NCI-H1048 (cell line): ENCODE measurements at places on chromosomes 6 and 20.

- DNase-seq = no peak
Observed at GRCh38 chr6:57017069-57017468, 29.4 kb upstream of the KIAA1586 start.

GRCh38 chr20:258963-259362 lies 1.4 kb downstream of the DEFB132 start:
- DNase-seq = no peak

DNA sequence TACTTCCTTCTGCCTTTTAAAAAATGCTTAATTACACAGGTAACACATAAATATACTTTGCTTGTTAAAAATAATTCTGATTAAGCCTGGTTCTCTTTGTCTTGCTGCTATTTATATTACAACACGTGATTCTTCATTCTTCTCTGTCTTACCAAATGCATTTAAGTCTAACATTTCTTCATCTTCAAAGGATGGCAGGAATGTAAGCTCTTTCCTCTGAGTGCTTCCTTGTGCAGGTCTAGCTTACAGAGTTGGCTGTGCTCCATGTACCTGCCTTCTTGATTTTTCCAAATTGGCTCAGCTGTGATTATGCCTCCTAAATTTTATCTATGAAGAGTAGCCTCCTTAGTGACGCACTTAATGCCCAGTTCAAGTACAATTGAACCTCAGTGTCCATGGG lies 44.4 kb downstream of the RNF144B start:
- no peak for DNase-seq

GRCh38 chr20:47102629-47103028 lies 208.0 kb downstream of the EYA2 start:
- no peak for DNase-seq

DNA sequence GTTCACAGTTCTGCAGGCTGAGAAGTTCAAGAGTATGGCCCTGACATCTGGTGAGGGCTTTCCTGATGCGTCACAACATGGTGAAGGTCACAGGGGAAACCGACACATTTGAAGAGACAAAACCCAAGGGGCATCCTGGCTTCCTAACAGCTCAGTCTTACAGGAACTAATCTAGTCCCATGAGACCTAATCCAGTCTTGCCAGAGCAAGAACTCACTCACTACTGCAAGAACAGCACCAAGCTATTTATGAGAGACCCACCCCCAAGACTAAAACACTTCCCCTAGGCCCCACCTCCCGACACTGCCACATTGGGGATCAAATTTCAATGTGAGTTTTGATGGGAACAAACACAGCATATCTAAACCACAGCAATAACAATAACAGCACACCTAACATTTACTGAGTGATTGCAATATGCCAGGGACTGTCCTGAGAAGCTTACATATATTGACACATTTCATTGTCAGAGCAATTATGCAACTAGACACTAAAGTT lies 46.6 kb downstream of the TPBG start:
- DNase-seq = no peak

GRCh38 chr20:4604580-4604979 lies 117.1 kb upstream of the PRND start:
- DNase-seq = no peak

DNA sequence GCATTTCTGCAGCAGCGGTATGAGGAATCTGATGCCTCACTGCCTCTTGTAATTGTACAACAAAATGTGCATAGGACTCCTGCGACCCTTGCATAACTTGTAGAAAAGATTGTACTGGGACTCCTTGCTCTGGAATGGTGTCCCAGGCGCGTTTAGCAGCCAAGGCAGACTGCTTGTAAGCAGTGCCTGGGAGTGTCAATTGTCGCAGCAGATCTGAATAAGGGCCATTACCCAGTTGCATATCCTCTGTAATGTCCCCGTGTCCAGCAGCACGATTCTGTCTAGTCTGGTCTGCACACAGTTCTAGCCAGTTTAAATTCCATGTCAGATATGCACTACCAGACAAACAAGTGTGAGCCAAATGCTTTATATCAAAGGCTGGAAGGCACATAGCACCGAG lies 70.7 kb upstream of the BTN3A2 start:
- DNase-seq = no peak

DNA sequence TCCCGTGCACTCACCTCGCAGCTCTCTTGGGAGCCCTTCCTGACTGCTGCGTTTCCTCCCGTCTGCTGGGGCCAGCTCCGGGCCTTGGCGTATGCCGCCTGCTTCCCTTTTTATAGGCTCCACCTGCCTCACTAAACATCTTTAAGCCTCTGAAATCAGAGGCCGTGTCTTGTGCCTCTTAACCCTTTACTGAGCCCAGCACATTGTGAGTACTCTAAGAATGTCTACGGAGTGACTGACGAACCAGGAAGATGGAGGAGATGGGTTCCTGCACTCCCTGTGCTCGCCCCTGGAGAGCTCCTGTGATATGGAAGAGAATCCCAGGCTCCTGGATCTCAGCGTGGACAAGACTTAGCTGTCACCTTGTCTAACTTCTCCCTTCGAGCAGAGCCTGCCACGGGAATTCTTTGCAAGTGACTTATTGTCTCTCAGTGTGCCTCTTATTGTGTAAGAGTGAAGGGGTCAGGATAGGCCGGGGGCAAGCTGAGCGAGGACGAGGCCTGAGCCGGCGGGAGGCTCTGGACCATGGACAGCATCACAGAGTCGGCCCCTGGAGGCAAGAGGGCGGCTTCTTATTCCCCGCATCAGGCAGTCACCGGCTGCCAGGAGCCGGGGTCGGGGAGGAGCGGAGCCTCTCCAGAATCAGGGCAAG lies 70.9 kb upstream of the CCDC167 start:
- no peak for DNase-seq

- DNase-seq = no peak
Observed at GRCh38 chr6:125201961-125202729, 48.6 kb downstream of the TPD52L1 start.

GRCh38 chr6:106005013-106005412 lies 81.1 kb upstream of the PRDM1 start:
- no peak for DNase-seq

DNA sequence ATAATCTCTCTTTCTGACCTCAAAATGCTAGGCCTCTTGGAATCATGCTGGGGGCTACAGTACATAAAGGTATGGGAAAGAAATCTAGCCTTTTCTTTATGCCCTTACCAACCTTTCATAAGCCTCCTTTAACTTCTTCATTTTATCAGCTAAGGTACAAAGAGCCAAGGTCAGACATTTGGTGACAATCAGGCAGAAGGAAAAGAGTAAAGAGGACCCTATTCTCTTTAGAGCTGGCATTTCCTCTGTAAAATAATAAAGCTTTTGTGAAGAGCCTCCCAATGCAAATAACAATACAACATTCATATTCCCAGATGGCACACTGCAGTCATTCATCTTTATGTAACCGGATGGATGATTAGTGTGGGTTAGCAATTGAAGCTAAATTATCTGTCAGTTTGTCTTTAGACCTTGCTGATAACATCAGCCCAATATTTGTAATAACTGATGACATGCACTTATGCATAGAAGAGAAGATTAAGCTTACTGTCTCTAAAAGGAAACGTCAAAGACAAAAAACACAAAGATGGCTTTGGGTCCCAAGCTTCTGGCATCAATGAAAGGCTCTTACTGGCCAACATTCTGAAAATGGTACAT lies 163.1 kb downstream of the IBTK start:
- no peak for DNase-seq

DNA sequence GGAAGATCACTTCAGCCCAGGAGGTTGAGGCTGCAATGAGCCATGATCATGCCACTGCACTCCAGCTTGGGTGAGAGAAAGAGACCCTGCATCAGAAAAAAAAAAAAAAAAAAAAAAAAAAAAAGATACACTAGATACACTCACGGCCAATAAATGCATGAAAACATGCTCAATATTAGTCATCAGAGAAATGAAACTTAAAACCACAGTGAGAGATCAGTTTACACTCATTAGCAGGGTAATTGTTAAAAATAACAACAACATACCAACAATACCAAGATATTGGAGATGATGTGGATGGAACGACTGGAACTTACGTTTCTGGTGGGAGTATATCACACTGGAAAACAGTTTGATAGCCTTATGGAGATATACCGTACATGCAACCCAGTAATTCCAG lies 29.9 kb downstream of the HS3ST5 start:
- DNase-seq = no peak

DNA sequence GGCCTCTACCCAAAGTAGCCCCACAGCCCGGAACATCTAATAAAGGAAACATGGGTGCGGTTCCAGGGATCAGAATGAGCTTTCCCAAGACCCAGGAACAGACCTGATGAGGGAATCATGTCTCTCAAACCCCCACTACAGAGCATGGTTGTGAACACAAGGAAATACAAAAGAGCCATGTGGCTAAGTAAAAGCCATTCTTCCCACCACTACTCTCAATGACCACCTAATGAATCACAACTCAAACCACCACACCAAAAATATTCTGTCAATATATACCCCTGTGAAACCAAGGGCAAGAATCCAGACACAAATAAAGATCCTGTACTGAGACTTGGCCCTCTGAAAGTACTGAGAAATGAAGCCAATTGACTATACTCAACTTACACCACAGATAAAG lies 20.9 kb upstream of the COL21A1 start:
- no peak for DNase-seq

- DNase-seq = no peak
Observed at GRCh38 chr20:35665949-35666288, 1.2 kb upstream of the CPNE1 start.

DNA sequence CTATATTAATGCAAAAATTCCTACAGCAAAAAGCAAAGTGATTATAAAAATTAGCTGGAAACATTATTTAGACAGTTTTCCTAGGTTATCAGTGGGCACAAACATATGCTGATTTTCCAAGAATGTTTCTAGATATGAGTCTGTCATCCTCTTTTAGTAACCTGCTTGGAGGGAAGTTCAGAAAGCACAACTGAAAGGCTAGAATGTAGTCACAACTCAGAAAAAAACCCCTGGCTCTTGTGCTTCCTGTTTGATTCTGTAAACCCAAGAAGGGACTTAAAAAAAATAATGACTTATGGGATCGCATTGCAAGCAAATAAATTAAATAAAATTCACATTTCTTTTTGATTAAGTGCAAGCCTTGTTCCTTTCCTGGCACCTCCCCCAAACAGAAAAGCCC lies 708.4 kb upstream of the EPHA7 start:
- DNase-seq = no peak

- DNase-seq = no peak
Observed at GRCh38 chr6:25627001-25627400, 25.0 kb upstream of the SCGN start.

DNA sequence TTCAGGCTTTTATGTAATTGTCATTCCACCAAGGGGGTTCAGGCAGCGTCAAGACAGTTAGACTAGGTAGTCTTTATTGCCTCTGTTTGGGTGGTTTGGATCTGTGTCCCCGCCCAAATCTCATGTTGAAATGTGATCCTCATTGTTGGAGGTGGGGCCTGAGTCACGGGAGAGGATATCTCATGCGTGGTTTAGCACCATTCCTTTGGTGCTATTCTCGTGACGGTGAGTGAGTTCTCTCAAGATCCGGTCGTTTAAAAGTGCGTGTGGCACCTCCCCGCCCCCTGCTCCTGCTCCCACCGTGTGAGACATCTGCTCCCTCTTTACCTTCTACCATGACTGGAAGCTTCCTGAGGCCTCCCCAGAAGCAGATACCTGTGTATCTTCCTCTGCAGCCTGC lies 51.3 kb upstream of the FOXC1 start:
- DNase-seq = no peak

DNA sequence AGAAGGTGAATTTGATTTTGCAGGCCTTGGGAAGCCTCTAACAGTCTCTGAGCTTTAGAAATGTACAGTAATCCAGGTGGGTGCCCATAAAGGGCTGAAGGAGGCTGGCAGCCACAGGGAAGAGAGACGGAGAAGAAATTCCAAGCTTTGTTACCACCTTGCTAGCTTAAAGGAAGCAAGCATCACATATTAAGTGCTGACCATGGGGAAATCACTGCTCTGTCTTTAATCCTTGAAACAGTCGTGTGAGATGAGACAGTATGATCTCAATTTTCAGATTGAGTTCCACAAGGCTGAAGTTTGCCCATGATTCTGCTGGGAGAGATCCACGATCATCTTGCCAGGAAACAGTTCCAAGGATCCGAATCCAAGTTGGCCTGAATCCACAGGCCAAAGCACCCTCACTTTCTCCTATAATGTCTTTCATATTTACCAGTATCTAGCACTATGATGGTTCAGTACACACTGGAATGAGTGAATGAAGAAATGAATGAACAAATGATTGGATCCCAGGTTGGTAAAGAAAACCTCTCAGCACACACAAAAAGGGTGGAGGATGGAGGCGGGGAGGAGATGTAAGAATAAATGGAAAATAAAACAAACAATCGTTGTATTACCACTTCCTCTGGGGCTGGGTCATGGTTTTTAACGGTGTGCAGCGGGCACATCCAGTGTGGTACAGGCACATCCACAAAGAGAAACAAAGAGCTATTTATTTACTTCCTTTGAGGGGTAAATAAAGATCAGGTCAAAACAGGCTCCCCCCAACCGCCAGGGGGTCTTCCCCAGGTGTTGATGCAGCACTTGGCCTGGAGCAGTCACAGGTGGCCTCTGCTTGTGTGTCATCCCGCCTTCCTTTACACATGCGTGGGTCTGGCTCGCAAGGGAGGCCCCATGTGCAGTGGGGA lies 28.2 kb upstream of the TAF8 start:
- DNase-seq = no peak

DNA sequence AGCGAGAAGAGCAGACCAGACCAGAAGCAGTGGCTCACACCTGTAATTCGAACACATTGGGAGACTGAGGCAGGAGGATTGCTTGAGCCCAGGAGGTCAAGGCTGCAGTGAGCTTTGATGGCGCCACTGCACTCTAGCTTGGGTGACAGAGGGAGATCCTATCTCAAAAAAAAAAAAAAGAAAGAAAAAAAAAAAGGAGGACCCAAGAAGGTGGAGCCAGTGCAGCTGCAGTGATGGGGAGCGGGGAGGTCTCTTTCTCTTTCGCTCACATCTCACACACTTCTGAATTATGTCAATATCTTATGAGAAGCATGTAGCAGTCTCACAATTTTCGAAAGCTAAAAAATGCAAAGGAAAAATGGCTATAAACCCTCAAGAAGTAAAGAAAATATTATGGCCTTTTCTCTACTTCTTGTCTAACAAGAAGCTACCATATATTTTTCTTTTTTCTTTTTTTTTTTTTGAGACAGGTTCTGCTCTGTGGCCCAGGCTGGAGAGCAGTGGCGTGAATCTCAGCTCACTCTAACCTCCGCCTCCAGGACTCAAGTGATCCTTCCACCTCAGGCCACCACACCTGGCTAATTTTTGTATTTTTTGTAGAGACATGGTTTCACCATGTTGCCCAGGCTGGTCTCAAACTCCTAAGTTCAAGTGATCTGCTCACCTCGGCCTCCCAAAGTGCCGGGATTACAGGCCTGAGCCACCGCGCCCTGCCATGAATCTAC lies 3.8 kb upstream of the SPO11 start:
- no peak for DNase-seq

DNA sequence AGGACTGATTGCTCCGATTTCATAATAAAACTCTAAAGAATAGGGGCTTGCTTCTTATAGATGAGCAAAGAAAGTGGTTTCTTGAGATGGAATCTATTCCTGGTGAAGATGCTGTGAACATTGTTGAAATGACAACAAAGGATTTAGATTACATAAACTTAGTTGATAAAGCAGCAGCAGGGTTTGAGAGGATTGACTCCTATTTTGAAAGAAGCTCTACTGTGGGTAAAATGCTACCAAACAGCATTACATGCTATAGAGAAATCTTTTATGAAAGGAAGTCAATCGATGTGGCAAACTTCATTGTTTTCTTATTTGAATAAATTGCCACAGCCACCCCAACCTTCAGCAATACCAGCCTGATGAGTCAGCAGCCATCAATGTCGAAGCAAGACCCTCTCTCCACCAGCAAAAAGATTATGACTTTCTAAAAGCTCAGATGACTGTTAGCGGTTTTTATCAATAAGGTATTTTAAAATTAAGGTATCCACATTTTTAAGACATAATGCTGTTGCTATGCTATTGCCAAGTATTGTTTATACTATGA lies 12.7 kb upstream of the MTRF1L start:
- DNase-seq = no peak
